ENCODE measurements at places on chromosomes 13 and 19.

DNA sequence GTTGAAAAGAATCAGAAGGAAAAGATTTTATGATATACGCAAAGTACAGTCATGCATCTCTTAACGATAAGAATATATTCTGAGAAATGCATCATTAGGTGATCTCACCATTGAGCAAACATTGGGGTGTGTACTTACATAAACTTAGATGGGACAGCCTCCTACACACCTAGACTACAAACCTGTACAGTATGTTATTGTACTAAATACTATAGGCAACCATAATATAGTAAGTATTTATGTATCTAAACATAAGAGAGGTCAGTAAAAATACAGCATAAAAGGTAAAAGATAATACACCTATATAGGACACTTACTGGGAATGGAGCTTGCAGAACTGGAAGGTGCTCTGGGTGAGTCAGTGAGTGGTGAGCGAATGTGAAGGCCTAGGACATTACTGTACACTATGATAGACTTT lies 254.6 kb downstream of the SPRY2 start:
- peak; percentile 70 for DNase-seq

DNA sequence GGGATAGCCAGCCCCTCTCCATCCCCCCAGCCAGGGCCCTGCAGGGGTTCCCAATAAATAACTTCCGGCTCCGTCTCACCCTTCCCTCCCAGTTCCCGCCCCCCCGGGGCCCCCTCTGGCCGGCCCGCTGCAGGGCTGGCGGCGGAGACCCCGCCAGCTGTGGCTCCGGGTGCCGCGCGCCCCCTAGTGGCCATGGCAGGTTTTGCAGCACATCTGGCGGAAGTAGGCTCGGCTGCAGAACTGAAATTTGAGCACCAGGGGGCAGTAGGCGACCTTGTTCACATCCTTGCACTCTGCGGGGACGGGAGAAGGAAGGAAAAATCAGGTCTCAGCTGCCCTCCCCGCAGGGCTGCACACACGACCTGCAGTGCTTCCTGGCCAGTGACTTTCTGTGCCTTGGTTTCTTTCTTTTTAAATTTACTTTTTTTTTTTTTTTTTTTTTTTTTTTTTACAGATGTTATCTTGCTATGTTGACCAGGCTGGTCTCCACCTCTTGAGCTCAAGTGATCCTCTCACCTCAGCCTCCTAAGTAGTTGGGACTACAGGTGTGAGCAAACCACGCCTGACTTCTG lies 3.6 kb upstream of the MYO1F start:
- DNase-seq = no peak

GRCh38 chr13:30340331-30341250 lies 33.2 kb upstream of the KATNAL1 start:
- peak; percentile 44 for DNase-seq

DNA sequence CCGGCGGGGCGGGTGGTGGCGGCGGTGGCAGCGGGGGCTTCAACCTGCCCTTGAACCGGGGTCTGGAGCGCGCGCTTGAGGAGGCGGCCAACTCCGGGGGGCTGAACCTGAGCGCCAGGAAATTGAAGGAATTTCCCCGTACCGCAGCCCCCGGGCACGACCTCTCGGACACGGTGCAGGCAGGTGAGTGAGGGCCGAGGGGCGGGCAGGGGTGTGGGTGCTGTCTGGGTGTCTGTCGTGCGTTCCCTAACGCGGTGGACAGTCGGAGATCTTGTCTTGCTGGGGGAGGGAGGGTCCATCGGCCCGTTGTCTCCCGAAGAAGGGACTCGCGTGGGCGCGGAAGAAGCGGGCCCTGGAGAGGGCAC lies 533 bp downstream of the LRCH1 start:
- no peak for DNase-seq

- no peak for DNase-seq
Measured at GRCh38 chr13:45752510-45752909, 50.4 kb downstream of the CBY2 start.

DNA sequence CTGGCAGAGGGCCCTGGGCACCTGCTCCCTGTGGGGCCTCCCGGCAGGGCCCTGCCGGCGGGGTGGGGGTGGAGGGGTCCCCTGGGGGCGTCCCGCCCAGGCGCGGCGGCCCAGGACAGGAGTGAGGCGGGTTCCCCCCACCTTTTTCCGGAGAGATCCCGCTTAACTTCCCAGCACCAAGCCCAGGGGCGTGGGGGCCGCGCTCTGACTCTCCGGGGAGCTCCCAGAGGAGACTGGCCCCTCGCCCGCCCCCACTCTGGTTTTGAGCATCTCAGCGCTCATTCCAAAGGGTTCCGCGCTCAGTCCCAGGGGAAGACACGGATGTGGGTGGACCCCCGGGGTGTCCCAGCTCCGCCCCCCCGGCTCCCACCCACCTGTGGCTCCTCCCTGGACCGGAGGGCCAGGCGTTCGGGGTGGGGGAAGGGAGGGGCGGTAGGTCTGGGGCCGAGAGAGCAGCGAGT lies 476 bp downstream of the C2CD4C start:
- DNase-seq = no peak

DNA sequence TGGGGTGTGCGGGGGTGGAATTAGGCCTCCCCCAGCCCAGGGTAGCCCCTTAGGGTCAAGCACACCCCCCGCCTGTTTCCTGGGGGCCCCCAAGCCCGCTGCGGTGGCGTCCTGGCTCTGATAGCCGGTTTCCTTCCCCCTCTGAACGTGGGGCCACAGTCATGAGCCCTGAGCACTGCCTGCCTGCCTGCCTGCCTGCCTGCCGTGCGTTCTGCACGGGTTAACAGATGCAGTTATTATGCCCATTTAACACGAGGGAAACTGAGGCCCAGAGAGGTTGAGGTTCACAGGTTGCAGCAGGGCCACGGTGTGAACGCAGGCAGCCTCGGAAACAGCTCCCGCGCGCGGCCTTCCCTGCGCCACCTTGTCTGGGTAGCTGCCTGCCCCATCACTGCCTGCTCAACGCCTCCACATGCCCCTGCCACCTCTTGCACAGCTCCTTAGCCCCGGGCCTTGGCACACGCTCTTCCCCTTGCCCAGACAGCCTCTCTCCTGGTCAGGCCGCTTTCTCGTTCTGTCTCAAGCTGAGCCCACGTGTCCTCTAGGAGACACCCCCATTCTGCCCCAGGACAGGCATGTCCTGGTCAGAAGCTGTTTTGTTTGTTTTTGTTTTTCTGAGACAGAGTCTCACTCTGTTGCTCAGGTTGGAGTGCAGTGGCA lies 1.2 kb upstream of the GAMT start:
- no peak for DNase-seq

- no peak for DNase-seq
Measured at GRCh38 chr13:64997438-64997837, 2232.7 kb downstream of the PCDH9 start.

DNA sequence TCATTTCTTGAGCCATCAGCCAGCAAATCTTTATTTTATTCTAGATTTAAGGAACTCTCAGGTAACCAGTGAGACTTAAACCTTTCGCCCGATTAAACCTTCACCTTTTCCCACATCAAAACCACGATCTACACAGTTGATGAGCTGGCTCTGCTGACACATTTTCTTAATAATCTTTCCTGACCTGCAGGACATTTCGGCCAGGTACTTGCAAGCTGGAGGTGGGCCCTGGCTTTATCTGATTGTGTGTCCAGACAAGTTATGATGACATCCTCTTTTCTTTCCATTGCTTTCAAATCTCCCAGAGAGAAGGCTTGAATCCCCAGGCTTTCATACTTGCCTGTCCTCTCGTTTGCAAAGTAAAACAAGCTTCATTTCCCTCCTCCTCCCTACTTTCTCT lies 144.2 kb downstream of the EFNB2 start:
- DNase-seq = no peak

GRCh38 chr13:99299256-99299919 lies 7.8 kb downstream of the GPR183 start:
- DNase-seq = no peak

- DNase-seq = no peak
Measured at GRCh38 chr13:113149711-113150549, 8.5 kb upstream of the PROZ start.

DNA sequence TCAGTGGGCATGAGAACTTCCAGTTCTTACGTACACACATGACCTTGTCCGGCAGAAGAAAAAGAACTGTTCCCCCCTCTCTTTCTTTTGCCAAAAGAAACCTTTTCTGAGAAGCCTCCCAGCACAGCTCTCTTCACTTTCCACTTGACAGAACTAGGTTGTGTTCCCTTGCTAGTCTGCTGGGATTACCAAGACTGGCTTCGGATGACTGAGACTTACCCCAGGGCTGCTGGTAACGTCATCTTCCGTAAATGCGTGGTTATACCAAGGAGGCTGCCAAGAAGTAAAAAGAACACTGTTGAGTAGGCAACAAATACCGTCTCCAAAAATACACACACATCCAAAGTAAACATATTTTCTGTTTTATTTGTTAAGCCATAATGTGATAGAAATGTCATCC lies 908.2 kb downstream of the EFNB2 start:
- DNase-seq = no peak

GRCh38 chr13:51957377-51958216 lies 53.7 kb downstream of the ATP7B start:
- no peak for DNase-seq

- no peak for DNase-seq
Measured at GRCh38 chr13:68078874-68079273, 848.7 kb upstream of the PCDH9 start.

DNA sequence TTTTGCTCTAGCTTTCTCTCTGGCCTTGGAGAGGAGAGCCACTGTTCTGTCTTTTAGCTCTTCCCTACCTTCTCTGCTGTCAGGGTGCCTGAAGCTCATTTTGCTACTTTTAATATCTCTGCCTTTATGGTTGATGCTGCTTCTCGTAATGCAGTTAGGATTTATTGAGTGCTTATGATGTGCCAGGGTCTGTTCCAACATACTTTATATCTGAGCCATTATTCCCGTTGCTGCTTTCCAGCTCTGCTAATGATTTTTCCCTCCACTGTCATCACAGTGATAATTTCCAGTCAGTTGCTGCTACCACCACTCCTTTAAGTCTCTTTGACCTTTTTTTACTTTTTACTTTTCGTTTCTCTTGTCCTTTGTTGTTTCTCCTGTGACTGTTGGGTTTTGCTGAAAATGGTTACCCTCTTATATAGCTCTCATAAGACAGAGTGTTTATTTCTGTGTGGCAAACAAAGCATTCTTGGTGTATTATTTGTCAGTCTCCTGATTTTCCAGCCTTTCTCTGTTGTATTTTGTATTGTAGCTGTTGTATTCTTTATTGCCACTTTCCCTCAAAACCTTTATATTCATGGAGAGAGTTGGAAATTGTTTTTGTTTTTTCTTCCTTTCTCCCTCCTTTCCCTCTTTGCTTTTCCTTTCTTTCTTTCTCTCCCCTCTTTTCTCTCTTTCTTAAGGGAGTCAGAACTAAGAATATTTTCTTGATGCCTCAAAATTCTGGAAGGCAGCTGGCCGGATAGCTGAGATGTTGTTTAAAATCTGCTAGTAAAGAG lies 37.4 kb downstream of the COG6 start:
- DNase-seq = no peak

DNA sequence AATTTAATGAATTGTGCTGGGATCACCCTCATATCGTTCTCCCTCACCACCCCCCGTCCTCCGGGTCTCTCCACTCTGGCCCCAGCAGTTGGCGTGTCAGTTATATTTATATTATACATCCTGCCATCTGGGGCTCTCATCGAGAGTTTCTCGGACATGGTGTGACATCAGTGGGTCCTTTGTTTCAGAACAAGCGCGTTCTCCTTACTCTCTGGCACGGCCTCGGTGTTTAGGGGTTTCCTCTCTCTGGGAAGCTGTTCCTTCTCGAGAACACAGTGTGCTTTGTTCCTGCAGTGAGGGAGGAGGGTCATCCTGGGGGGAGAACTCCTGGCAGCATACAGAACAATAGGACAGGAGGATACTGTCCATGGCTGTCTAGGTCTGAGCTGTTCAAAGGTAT lies 9.8 kb upstream of the MCF2L start:
- DNase-seq = no peak

DNA sequence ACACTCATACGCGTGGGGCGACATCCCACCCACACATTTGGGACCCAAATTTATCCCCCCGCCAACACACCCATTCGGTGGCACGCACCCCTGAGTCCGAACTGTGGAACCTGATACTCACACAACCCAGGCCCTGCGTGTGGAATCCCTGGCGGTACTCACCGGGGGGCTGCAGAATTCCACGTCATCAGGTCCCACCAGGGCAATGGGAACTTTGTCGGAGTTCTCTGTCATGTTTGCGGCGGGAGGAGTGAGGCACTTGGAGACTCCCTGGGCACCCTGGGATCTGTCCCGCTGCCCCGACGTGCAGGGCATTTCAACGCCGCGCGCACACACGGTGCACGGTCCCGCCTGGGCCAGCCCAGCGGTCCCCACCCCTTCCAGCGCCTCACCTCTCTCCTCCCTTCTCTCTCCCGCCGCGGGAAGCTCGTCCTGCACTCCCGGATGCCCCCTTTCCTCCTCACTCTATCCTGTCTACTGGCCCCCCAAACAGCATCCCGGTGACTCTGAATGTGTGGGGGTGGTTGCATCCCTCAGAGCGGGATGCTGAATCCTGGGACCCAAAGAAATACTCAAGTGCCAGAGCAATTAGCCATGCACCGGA lies at the start of gene CNMD:
TSS of gene CNMD (minus strand) at position 353 of the 604 bp plus-strand sequence. CDS start at position 234, 119 bp downstream.
- DNase-seq = no peak

- no peak for DNase-seq
Measured at GRCh38 chr13:97724450-97724849, 229.0 kb upstream of the IPO5 start.

GRCh38 chr13:33119022-33119781 lies 103.0 kb downstream of the KL start:
- no peak for DNase-seq

- no peak for DNase-seq
Measured at GRCh38 chr13:69487576-69487975, 620.0 kb upstream of the ATXN8OS start.

- no peak for DNase-seq
Measured at GRCh38 chr13:111640006-111640405, 319.6 kb downstream of the TEX29 start.

DNA sequence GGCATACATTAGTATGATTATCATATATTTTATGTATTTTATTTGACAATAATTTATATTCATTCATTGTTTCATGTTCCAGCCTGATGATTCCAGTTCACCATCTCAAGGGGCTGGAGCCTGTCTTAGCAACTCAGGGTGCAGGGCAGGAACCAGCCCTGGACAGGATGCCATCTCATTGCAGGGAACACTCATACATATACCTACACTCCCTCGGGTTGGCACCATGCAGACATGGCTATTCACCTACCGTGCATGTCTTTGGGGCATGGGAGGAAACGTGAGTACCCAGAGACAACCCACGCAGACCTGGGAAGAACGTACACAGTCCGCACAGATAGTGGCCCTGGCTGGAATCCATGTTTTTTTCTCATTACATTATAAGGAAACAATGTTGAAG lies 151.0 kb upstream of the ZNF536 start:
- DNase-seq = no peak

- DNase-seq = no peak
Measured at GRCh38 chr19:46886546-46887239, 25.9 kb downstream of the ARHGAP35 start.

Measured in epithelial cell of prostate (primary cell).